CD4-positive, alpha-beta T cell (primary cell): ENCODE measurements at places on chromosomes 1 and 21.

DNA sequence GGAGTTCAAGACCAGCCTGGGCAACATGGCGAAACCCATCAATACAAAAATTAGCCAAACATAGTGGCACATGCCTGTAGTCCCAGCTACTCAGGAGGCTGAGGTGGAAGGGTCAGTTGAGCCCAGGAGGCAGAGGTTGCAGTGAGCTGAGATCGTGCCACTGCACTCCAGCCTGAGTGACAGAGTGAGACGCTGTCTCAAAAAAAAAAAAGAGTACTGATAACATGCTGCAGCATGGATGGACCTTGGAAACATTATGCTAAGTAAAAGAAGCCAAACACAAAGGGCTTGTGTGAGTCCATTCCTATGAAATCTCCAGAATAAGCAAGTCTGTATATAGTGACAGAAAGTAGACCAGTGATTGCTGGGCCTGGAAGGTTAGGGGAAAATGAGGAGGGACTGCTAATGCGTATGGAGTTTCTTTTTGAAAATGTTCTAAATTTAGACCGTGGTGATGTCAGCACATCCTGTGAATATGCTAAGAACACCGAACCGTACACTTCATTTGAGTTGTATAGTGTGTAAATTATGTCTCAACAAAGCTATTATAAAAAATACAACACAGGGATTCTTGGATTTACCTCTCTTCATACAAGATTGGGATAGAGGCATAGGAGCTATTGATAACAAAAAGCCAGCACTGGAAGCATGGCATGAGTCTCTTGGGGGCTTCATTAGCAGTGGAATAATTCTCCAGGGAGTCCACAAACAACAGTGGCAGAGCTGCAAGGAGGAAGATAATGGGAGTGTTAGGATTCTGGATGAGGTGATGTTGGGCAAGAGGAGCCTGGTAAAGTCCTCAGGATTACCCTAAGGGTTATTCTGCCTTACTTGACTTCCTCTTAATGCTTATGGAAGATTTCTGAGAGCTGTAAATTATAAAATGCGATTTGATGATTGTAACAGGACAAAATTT lies 73.5 kb downstream of the TTC3 start:
- no peaks in the 10 kb centered on the region for H3K27me3 ChIP-seq
- peaks cover 52% of the 10 kb centered on the region for H3K36me3 ChIP-seq
- H3K4me1 ChIP-seq = no peaks in the 10 kb centered on the region
- H3K4me3 ChIP-seq = no peak overlapping the region

GRCh38 chr1:1173793-1174415 lies at the start of gene TTLL10:
Gene TTLL10 (plus strand): TSS chr1:1173880. CDS start chr1:1179216, 5,336 bp downstream.
- no peak within 1 kb of the TSS for H3K27ac ChIP-seq
- no peaks in the 10 kb centered on the region for H3K36me3 ChIP-seq
- H3K4me1 ChIP-seq = peaks cover 56% of the 10 kb centered on the region
- peak; percentile 28 for DNase-seq

GRCh38 chr21:34524646-34525601 lies 12.9 kb upstream of the KCNE1 start:
- H3K36me3 ChIP-seq = peaks cover 7% of the 10 kb centered on the region
- H3K27ac ChIP-seq = no peak overlapping the region
- H3K27me3 ChIP-seq = no peaks in the 10 kb centered on the region
- no peak for DNase-seq

DNA sequence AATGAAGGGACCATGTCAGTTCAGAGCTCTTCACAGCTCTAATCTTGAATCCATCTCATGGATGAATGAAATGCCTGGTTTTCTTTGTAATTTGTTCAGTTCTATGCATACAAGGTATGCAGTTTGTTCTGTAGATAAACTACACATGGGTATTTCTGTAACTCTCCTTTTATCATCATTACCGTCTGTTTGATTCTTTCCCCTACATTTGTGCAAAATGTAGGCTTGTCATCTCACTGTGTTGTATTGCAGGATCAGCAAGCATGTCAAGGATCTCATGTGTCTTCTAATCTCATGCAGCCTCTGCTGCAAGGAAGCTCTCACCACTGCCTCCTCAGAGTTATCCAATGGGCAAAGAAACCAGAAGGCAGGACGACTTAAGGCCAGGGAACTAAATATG lies 79.3 kb downstream of the OLFML2B start:
- peaks cover 18% of the 10 kb centered on the region for H3K36me3 ChIP-seq
- no peak overlapping the region for H3K4me3 ChIP-seq
- H3K27ac ChIP-seq = no peak overlapping the region
- no peak for DNase-seq

GRCh38 chr1:213687832-213688231 lies 299.9 kb upstream of the PROX1 start:
- no peaks in the 10 kb centered on the region for H3K27me3 ChIP-seq
- no peaks in the 10 kb centered on the region for H3K36me3 ChIP-seq
- H3K27ac ChIP-seq = no peak overlapping the region
- H3K4me1 ChIP-seq = no peaks in the 10 kb centered on the region
- H3K4me3 ChIP-seq = no peak overlapping the region

GRCh38 chr1:109923946-109924275 lies 13.3 kb downstream of the CSF1 start:
- H3K4me1 ChIP-seq = no peaks in the 10 kb centered on the region
- peaks cover 88% of the 10 kb centered on the region for H3K36me3 ChIP-seq
- no peak overlapping the region for H3K27ac ChIP-seq

GRCh38 chr1:103496014-103496635 lies 29.4 kb upstream of the RNPC3 start:
- no peaks in the 10 kb centered on the region for H3K36me3 ChIP-seq
- no peak for DNase-seq
- no peaks in the 10 kb centered on the region for H3K4me1 ChIP-seq
